ENCODE measurements at places on chromosomes 5 and 9. TPM values are rescaled to one million over a fixed set of nuclear protein-coding genes. Genes with fewer than 3 reads are reported as not detected.

DNA sequence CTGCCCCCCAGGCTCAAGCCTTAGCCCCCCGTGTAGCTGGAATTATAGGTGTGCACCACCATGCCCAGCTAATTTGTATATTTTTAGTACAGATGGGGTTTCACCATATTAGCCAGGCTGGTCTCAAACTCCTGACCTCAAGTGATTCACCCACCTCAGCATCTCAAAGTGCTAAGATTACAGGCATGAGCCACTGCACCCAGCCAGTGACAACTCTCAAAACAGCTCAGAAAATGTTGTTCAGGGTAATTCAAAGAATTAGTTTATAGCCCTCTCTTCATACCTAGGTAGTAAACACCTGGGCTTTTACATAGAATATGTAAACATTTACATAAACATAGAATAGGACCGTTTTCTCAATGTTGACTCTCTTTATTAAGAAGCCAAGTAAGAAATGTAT is 168.7 kb downstream of the ENC1 start:
- no peak overlapping the region for H3K27ac ChIP-seq
- peaks cover 6% of the 10 kb centered on the region for H3K27me3 ChIP-seq
- H3K4me3 ChIP-seq = no peak overlapping the region
- DNase-seq = no peak
- H3K36me3 ChIP-seq = no peaks in the 10 kb centered on the region

DNA sequence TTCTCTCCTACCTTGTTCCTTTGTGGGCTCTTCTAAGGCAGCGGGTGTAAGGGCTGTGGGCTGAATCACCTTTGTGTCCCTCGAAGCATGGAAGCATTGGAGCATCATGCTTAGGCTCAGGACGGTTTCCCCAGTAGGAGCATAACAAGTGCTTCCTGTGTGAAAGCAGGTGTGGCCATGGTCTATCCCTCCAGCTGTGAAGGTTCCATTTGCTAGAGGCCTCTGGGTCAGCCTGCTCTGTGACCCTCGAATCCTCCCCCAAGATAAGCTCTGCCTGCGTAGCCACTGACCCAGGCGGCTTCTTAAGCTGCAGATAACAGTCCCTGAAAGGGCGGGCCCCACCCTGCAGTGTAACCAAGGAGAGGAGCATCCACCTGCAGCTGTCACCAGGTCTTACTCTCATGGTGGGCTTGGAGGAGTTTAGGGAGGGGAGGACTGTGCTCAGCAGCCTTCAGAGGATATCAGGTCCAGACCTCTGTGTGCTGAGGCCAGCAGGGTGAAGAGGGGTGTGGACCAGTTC is 8.4 kb upstream of the NDST1 start:
- no peak overlapping the region for H3K4me3 ChIP-seq
- H3K27me3 ChIP-seq = no peaks in the 10 kb centered on the region
- H3K36me3 ChIP-seq = no peaks in the 10 kb centered on the region
- no peaks in the 10 kb centered on the region for H3K4me1 ChIP-seq

- peaks cover 21% of the 10 kb centered on the region for H3K4me1 ChIP-seq
- peak overlapping the region; percentile 92 for H3K4me3 ChIP-seq
- peak overlapping the region; percentile 99 for H3K27ac ChIP-seq
- no peak for DNase-seq
These were observed 827 bp upstream of the CSNK1A1 start for GRCh38 chr5:149552038-149552494.

- H3K36me3 ChIP-seq = no peaks in the 10 kb centered on the region
- DNase-seq = no peak
- H3K27ac ChIP-seq = no peak overlapping the region
- no peaks in the 10 kb centered on the region for H3K27me3 ChIP-seq
- no peak overlapping the region for H3K4me3 ChIP-seq
- no peaks in the 10 kb centered on the region for H3K4me1 ChIP-seq
These were observed 33.3 kb upstream of the DAPK1 start for GRCh38 chr9:87464110-87464991.

- no peak overlapping the region for H3K4me3 ChIP-seq
- no peaks in the 10 kb centered on the region for H3K4me1 ChIP-seq
- no peak overlapping the region for H3K27ac ChIP-seq
- DNase-seq = no peak
- no peaks in the 10 kb centered on the region for H3K36me3 ChIP-seq
These were observed 148.2 kb downstream of the COX7C start for GRCh38 chr5:86765778-86766502.

DNA sequence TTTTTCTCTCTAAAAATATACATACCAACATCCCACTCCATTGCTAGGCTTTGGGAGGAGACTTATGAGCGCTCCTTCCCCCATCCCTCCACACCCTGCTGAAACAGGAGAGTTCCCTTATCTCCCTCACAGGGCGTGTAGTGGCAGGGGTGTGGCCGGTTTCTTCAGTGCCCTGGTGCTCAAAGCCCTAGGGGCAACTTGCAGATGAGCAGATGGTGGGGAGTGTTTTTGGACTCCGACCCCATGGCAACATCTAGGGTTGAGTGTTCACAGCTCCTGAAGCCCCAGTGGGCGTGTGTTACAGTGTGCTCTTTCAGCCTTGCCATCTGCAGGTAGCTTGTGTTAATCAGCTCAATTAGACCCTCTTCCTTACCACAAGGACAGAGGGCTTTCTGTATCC is 409.5 kb downstream of the MAT2B start:
- H3K4me3 ChIP-seq = no peak overlapping the region
- no peak for DNase-seq
- H3K36me3 ChIP-seq = no peaks in the 10 kb centered on the region
- no peak overlapping the region for H3K27ac ChIP-seq
- no peaks in the 10 kb centered on the region for H3K27me3 ChIP-seq
- H3K4me1 ChIP-seq = peaks cover 2% of the 10 kb centered on the region

GRCh38 chr9:100466829-100467221 is 6.1 kb upstream of the TMEFF1 start:
- H3K4me1 ChIP-seq = no peaks in the 10 kb centered on the region
- DNase-seq = no peak
- no peak overlapping the region for H3K27ac ChIP-seq
- no peak overlapping the region for H3K4me3 ChIP-seq
- H3K27me3 ChIP-seq = peaks cover 18% of the 10 kb centered on the region
- no peaks in the 10 kb centered on the region for H3K36me3 ChIP-seq

DNA sequence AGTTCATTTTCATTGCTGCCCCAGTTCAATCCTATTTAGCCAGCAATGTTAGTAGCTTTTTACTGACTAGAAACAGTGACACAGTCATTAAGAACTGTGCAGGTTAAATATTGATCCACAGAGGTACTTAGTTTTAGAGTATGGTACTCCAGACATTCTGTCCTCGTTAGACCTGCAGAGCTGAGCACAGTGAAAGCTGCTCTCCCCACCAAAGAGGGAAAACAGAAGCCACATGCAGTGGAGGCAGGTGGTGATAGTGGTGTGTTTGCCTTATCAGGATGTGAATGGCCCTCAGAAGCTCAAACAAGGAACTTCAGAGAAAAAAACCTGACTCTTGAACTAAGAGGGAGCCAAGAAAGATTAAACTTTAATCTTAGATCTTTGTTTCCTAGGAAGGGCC is 75.5 kb downstream of the UNC13B start:
- H3K4me1 ChIP-seq = no peaks in the 10 kb centered on the region
- H3K4me3 ChIP-seq = no peak overlapping the region
- H3K36me3 ChIP-seq = no peaks in the 10 kb centered on the region
- peaks cover 13% of the 10 kb centered on the region for H3K27me3 ChIP-seq
- DNase-seq = no peak
- no peak overlapping the region for H3K27ac ChIP-seq

- no peak overlapping the region for H3K27ac ChIP-seq
- no peak for DNase-seq
- H3K4me1 ChIP-seq = peaks cover 39% of the 10 kb centered on the region
- H3K27me3 ChIP-seq = no peaks in the 10 kb centered on the region
- H3K36me3 ChIP-seq = no peaks in the 10 kb centered on the region
These were observed 3.0 kb downstream of the SLC12A7 start for GRCh38 chr5:1108865-1109174.

GRCh38 chr5:15598294-15598902 is 98.4 kb downstream of the FBXL7 start:
- no peak overlapping the region for H3K27ac ChIP-seq
- DNase-seq = no peak
- no peaks in the 10 kb centered on the region for H3K4me1 ChIP-seq
- H3K4me3 ChIP-seq = no peak overlapping the region

- no peak overlapping the region for H3K27ac ChIP-seq
- H3K36me3 ChIP-seq = no peaks in the 10 kb centered on the region
- no peak overlapping the region for H3K4me3 ChIP-seq
- no peak for DNase-seq
- peaks cover 10% of the 10 kb centered on the region for H3K27me3 ChIP-seq
- H3K4me1 ChIP-seq = no peaks in the 10 kb centered on the region
These were observed 168.1 kb downstream of the PDE4D start for GRCh38 chr5:59725392-59725767.

DNA sequence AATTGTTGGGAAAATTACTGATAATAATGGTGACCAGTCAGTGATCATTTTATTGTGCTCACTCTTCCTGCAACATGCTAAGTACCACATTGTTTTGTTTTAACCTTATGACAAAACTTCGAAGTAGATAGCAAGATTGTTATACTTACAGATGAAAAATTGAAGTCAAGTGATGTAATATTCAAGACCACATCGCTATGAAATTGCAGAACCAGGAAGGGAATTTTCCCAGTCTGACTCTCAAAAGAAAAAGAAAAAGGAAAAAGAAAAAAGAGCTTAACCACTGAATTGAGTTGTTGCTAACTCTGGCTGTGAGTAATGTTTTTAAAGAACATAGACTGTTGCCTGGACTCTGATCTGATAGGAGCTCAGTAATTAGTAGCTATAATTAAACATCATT is 170.6 kb upstream of the HAPLN1 start:
- H3K27ac ChIP-seq = no peak overlapping the region
- H3K4me3 ChIP-seq = no peak overlapping the region
- no peaks in the 10 kb centered on the region for H3K27me3 ChIP-seq
- no peaks in the 10 kb centered on the region for H3K4me1 ChIP-seq

- no peaks in the 10 kb centered on the region for H3K36me3 ChIP-seq
These were observed 38.3 kb upstream of the FCN2 start for GRCh38 chr9:134842321-134842720.

DNA sequence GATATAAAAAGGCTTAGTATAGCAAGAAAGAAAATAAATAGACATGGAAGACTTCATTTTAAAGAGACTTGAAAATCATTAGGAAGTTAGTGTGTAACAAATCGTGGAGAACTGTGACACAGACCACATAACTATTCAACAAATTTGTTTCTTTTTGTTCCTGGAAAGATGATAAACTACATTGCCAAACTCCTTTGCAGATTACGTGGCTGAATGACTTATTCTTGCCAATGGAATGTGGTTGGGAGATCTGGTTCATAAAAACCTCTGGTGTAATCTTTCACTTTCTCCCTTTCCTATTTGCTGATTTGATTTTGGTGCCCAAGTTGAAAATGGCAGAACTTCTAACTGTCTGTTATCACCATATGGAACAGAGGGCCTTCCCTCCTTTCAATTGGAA is 328.9 kb upstream of the MEF2C start:
- no peak overlapping the region for H3K27ac ChIP-seq
- no peaks in the 10 kb centered on the region for H3K4me1 ChIP-seq
- no peak overlapping the region for H3K4me3 ChIP-seq
- no peak for DNase-seq
- no peaks in the 10 kb centered on the region for H3K27me3 ChIP-seq

DNA sequence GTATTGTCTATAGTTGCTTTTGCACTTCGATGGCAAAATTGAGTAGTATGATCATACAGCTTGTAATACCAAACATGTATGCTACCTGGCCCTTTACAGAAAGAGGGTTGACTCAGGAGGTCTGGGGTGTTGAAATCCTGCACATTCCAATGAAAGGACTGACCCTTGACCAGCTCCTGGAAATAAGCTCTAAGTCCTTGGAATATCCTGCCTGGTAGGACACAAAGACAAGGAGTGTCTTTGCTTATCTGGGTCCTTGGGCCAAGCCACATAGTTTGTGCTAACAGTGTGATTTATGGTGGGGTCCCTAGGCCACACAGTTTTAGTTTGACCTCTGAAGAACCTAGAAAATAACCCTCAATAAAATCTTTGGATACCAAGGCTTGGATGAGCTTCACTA is 89.3 kb upstream of the FTMT start:
- DNase-seq = no peak
- no peak overlapping the region for H3K27ac ChIP-seq
- no peak overlapping the region for H3K4me3 ChIP-seq
- no peaks in the 10 kb centered on the region for H3K4me1 ChIP-seq

DNA sequence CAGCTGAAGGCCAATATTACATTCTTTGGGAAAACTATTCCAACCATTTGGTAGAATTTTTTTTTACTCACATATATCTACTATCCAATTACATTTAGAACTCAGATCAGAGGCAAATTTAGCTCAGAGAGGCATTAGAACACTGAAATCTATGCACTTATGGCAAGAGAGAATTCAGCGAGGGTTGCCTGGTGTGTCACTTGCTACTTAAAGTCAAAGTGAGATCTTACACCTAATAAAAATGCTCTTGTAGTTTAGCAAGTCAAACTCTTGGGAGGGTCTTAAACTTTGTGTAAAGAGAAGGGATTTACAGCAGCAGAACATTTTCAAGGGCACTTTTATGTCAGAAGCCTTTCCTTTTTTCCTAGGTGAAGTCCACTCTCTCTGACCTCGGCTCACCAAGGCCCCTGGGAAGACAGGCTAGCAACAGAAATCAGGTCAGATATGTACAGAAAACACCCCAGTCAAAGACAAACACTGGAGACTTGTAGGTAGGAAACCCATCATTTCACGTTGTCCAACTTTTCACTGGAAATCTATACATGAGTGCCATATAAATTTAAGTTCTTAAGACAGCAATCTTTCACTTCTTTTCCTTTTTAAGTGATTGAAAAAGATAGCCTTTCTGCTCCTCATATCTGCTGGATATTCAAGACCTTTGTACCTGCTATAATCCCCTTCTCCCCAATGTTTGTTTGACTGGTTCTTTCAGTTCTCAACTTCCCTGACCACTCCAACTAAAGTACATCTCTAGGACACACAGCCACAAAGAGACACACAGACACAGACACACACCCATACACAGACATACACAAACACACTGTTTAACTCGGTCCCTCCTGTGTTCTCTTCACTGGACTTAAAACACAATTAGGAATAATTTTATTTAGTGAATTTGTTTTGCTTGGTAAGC is 635.8 kb downstream of the PDE4D start:
- peaks cover 10% of the 10 kb centered on the region for H3K27me3 ChIP-seq
- H3K4me3 ChIP-seq = no peak overlapping the region

SCGB3A2 gene
- total RNA-seq = not detected

GFPT2 gene
- 10.1 TPM for total RNA-seq

TRIM14 gene
- 108 TPM for total RNA-seq

TMEM174 gene
- not detected for total RNA-seq

MYMK gene
- not detected for total RNA-seq

SMIM27 gene
- total RNA-seq = 30.4 TPM

PROP1 gene
- total RNA-seq = not detected

GRIA1 gene
- not detected for total RNA-seq

OR1N1 gene
- total RNA-seq = not detected

ATOX1 gene
- 42.7 TPM for total RNA-seq

SNAPC4 gene
- total RNA-seq = 9.9 TPM

AMBP gene
- not detected for total RNA-seq
